ENCODE measurements at places on chromosomes 2 and 18.
A peak's percentile ranks its signal among the peaks of the same experiment; 100 is the strongest.

DNA sequence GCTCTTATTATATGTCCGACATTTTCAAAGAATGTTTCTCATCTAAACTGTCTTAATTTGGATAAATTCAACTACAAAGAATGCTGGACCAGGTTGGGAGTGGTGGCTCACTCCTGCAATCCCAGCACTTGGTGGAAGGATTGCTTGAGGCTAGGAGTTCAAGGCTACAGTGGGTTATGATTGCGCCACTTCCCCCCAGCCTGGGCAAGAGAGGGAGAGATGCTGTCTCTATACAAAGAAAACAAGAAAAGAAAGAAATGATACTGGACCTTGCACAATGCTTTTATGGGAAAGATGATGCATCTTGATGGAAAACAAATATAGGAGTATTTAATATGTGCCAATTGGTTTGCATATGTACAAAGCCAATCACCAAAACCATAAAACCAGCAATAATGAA is 296.7 kb downstream of the LPIN1 start:
- no peak for DNase-seq

DNA sequence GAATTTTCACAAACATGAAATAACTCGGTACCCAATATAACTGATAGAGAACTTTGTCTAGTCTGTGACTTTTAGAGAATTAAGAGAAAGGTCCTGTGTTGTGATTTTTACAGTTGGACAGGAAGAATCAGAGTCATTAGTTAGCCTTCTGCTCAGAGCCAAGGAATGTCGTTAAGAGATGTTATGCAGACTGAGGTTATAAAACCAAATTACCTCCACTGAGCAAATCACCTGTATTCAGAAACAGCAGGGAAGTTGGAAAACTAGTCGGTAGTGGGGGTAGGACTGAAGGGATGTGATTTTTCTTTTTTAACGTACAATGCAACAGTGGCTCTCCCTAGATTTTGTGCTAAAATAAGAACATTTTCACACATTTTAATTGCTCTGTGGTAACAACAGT is 18.5 kb downstream of the TANK start:
- DNase-seq = no peak

DNA sequence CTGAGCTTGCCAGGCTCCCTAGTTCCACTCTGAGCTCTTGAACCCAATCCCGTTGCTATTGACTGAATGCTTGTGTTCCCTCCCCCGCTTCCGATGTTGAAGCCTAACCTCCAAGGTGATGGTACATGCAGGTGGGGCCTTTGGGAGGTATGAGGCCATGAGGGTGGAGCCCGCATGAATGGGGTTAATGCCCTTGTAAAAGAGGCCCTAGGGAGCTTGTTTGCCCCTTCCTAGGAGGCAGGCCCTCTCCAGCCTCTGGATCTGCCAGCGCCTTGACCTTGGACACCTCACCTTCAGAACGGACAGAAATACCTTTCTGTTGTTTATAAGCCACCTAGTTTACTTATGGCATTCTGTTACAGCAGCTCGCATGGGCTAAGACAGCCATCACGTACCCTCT is 71.6 kb downstream of the TFCP2L1 start:
- no peak for DNase-seq

GRCh38 chr2:164850235-164850634 is 8.6 kb upstream of the COBLL1 start:
- no peak for DNase-seq

GRCh38 chr18:47929681-47930198 is 719 bp downstream of the SMAD2 start:
- no peak for DNase-seq

- no peak for DNase-seq
Observed at GRCh38 chr2:10706033-10706432, 15.4 kb upstream of the ATP6V1C2 start.

GRCh38 chr2:96489663-96490062 is 15.5 kb downstream of the NEURL3 start:
- DNase-seq = no peak

- DNase-seq = no peak
Observed at GRCh38 chr2:227513113-227513512, 41.2 kb downstream of the AGFG1 start.

DNA sequence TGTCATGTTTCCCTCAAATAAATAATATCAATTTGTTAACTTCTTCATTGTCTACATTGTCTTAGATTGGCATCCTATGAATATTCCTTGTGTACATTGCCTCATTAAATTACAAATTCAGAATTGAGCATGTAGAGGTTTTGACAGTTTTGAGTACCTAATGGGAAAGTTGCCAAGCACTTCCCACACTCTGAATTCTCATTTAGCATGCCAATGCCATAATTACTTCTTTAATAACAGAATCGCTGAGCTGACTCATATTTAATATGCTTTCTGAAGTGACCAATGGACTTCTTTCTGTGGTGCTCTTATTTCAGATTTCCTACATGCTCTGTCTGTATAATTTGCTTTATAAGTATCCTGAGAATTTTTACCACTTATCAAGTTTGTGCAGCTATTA is 114.4 kb upstream of the NOL4 start:
- no peak for DNase-seq

DNA sequence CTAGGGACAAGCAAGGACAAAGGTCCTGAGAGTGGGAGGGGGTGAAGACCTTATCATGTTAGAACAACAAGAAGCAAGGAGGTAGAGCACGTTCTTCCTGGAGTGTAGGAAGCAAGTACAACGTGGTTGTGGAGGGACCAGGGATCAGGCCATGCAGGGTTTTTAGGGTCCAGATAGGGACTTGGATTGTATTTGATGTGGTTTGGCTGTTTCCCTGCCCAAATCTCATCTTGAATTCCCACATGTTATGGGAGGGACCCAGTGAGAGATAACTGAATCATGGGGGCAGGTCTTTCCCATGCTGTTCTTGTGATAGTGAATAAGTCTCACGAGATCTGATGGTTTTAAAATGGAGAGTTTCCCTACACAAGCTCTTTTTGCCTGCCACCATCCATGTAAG is 53.2 kb downstream of the ICA1L start:
- DNase-seq = no peak

- no peak for DNase-seq
Observed at GRCh38 chr2:184654945-184655344, 56.6 kb downstream of the ZNF804A start.

GRCh38 chr2:135984199-135985017 is 1.0 kb downstream of the DARS1 start:
- peak; percentile 29 for DNase-seq

GRCh38 chr18:56501896-56502295 is 136.5 kb downstream of the TXNL1 start:
- DNase-seq = no peak

DNA sequence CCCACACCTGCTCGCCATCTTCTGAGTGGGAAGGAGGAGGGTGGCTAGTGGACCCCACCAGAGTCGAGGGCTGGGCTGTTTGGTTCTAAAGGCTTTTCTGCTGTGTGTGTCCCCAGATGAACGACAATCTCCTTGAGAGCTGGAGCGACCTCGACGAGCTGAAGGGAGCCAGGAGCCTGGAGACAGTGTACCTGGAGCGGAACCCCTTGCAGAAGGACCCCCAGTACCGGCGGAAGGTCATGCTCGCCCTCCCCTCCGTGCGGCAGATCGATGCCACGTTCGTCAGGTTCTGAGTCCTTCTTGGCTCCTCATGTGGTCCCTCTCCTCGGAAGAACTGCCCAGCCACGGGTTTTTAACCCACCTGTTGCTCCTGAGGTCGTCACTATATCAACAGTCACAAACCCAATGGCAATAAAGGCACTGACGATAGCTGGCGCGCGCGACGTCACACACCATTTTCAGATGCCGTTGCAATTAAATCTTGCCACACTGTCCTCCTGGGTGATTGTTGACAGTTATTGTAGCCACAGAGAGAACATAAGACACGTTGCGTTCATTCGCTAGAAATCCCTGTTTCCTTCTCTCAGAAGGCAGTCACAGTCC is 5.8 kb upstream of the ANO7 start:
- no peak for DNase-seq

GRCh38 chr2:127050803-127051115 is 56.2 kb downstream of the BIN1 start:
- DNase-seq = no peak

- peak; percentile 34 for DNase-seq
Observed at GRCh38 chr2:170530284-170530745, 184.8 kb upstream of the SP5 start.

DNA sequence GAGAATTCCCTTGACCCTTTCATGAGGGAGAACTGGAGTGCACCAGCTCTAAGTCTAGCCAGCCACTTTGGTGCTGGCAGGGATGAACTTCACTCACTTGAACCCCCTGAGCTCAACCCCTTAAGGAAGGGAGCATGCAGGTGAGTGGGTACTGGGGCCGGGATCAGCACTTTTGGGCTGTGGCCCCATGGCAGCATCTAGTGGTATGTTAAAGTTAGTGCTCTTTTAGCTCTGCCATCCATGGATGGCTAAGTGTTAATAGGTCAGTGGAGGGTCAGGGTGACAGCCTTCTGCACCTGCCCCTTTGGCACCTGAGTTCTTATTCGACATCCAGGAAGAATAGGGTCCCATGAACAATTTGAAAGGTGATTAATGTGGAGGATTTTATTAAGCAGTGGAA is 689.0 kb upstream of the FSHR start:
- DNase-seq = no peak

DNA sequence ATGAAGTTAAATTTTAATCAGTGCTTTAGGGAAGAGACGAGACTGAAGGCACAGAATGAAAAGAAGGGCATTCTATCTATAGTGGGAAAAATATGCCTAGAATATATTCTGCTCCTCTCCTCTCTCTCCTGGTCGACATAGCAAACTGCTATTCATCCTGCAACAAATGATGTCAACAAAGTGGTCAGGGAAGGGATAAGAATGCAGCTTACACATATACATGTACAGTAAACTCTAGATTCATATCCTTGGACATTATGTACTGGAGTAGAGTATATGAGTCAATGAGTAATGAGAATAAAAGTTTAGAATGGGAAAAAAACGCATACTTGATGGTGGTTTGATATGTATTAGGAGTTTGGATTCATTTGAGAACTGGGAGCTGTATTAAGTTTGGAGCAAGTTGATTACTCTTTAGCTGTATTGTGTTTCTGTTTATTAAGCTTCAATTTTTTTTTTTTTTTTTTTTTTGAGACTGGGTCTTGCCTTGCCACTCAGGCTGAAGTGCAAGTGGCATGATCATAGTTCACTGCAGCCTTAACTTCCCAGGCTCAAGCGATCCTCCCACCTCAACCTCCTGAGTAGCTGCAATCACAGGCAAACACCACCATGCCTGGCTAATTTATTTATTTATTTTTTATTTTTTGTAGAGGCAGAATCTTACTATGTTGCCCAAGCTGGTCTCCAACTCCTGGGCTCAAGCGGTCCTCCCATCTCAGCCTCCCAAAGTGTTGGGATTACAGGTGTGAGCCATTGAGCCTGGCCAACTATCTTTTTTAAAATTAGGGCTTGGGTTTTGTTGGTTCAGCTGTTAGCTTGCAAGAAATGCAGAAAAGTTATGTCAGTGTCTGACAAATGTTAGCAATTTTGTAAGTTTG is 53.8 kb downstream of the STAT1 start:
- no peak for DNase-seq

- no peak for DNase-seq
Observed at GRCh38 chr2:130154773-130155765, 10.2 kb upstream of the CCDC74B start.

- DNase-seq = no peak
Observed at GRCh38 chr2:171479154-171479814, 43.0 kb upstream of the CYBRD1 start.

- DNase-seq = no peak
Observed at GRCh38 chr2:239425631-239426030, 24.8 kb upstream of the HDAC4 start.

GRCh38 chr2:696463-696862 is 19.3 kb upstream of the TMEM18 start:
- no peak for DNase-seq

- DNase-seq = peak; percentile 29
Observed at GRCh38 chr18:47260120-47260923, 8.9 kb upstream of the SKOR2 start.

- no peak for DNase-seq
Observed at GRCh38 chr2:105787376-105788318, 42.9 kb downstream of the NCK2 start.

GRCh38 chr18:47285456-47285855 is 34.0 kb upstream of the SKOR2 start:
- no peak for DNase-seq

DNA sequence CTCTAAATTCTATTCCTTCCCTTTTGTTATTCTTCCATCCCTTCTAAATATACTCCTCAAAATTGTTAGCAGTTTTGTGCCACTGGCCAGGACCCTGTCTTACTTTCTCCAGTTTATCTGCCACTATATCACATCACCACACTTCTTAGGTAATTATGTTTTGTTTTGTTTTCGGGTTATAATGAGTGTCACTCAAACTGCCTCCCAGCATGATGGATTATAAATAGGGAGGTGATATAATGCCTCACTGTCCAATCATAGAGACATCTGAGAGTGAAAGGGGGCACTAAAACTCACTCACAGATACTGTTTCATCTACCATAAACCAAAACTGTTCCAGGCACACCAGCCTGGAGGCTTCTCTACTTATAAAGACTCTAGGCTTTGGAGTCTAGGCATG is 3.5 kb downstream of the RSAD2 start:
- no peak for DNase-seq

DNA sequence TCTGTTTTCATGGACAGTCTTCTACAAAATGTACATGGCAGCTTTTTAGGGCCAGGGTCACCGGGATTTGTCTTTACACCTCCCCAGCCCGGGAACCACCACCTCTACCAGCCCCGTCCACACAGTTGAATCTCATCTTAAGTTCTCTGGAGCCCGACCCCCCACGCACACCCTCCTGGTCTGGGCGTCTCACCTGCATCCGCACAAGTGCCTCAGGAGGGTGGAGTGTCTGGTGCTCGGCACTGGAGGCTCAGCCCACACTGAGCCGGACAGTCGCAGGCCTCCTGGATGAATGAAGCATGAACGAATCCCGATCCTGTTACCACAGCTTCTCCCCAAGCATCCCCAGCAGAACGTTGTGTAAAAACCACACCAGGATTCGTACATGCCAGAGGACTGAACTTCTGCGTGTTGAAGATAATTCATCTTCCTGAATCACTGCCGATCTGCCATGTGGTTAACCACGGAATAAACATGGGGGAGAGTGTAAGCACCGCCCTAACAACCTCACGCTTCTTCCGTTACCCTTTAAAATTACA is 162.0 kb downstream of the RTP5 start:
- DNase-seq = peak; percentile 33

DNA sequence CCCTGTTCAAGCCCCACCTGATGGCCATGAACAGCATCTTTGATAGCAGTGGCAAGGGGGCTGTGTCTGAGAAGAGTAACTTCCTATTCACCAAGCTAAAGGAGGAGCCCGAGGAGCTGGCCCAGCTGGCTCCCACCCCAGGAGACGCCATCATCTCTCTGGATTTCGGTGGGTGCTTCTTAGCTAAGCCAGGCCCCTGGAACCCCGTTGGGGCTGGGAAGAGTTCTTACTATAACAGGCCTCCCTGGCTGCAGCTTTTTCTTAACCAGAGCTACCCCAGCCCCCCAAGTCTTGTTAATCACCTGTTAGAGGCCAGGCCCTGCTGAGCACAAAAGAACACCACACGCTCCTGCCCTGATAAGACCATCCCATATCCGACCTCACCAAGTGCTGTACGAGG is 79.4 kb downstream of the EPAS1 start:
- no peak for DNase-seq

GRCh38 chr2:152430876-152431275 is 95.9 kb downstream of the FMNL2 start:
- DNase-seq = no peak

Measured in HTR-8/SVneo (cell line).